ENCODE measurements at places on chromosomes 7 and 10. TPM values are rescaled to one million over a fixed set of nuclear protein-coding genes. Genes with fewer than 3 reads are reported as not detected.

CDC14C gene
- total RNA-seq, result 0.06 TPM

CUZD1 gene
- 0.99 TPM for total RNA-seq

ZNF862 gene
- 2.1 TPM for total RNA-seq

ESYT2 gene
- total RNA-seq, result 26.9 TPM

KCP gene
- total RNA-seq, result not detected

HOXA10 gene
- 6.1 TPM for total RNA-seq

SLC13A1 gene
- total RNA-seq, result not detected

ARHGEF5 gene
- 2.3 TPM for total RNA-seq

DNA sequence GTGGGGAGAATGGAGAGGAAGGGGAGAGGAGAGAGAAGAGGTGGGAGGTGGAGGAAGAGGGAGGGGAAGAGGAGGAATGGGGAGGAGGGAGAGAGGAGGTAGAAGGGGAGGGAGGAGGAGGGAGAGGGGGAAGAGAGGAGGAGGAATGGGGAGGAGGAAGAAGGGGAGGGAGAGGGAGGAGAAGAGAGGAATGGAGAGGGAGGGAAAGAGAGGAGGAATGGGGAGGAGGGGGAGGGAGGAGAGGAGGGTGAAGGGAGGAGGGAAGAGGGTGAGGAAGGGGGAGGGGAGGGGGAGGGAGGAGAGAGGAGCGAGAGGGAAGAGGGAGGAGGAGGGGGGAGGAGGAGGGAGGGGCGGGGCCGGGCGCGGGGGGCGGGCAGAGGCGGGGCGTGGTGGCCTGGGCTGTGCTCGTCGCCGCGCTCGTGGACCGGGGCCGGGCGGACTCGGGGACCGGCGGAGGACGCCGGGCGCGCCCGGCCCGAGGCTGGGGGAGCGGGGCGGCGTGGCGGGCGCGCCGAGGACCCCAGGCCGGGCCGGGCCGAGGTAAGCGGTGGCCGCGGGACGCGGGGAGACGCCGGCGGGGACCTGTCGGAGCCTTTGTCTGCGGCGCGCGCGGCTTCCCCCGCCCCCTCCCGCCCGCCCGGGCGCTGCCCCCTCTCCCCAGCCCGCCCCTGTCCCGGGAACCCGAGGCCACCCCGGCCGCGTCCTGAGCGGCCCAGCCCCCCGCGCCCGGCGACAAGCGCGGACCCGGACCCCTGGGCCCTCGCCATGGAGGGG lies at the start of gene SLC29A4:
Gene SLC29A4 (plus strand): TSS at position 401 of the 774 bp plus-strand sequence. CDS start 4,874 bp downstream, outside the sequence.
- DNase-seq, result peak; percentile 76

GRCh38 chr10:113619401-113619800 lies 44.4 kb downstream of the NRAP start:
- no peak for DNase-seq

DNA sequence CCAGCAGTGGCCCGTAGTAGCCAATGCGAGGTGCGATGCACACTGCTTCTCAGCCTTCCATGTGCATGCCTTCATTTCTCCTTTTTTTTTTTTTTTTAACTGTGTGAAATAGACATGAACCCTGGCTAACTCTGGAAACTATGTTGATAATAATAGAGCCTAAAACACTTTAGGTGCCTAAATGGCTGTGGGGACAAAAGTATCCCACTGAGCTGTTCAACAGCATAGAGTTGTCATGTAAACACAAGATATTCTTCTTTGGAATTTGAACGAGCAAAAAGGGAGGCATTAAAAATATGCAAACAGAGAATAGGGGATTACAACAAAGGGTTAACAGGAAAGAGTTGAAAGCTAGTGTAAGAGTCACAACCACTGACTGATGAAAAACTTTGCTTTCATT lies 162.1 kb upstream of the NOBOX start:
- DNase-seq, result no peak

DNA sequence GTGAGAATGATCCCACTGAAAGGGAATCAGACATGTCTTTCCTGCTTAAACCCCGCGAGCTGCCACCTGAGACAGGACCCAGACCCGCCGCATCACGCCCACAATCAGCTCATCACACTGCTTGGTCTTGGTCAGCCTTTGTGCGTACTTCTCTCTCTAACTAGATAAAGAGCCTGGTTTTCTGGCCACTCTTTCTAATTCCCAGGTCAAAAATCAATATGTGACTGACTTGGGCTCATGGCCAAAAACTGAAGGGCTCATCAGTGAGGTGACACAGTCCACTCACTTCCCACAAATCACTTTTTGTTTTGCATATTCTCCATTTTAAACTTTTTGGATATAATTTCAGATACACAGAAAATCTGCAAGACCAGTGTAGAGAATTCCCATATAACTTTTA lies 247.3 kb downstream of the DIP2C start:
- DNase-seq, result no peak

DNA sequence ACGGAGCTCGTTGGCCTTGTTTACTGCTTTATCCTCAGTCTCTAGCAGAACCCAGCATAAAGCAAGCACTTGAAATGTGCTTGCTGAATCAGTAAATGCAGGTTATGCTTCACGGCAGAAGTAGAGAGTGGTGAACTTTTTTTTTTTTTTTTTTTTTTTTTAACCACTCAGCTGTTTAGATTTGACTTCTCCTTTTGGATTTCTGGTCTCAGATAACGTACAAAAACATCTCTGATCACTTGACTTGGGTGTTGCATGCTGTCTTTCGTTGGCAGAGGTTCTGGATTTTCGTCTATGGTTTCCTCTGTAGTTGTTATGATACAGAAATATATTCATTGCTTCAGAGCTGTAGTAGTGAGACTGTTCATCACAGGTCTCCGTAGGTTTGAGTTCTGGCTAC lies 242.5 kb upstream of the HABP2 start:
- DNase-seq, result no peak

DNA sequence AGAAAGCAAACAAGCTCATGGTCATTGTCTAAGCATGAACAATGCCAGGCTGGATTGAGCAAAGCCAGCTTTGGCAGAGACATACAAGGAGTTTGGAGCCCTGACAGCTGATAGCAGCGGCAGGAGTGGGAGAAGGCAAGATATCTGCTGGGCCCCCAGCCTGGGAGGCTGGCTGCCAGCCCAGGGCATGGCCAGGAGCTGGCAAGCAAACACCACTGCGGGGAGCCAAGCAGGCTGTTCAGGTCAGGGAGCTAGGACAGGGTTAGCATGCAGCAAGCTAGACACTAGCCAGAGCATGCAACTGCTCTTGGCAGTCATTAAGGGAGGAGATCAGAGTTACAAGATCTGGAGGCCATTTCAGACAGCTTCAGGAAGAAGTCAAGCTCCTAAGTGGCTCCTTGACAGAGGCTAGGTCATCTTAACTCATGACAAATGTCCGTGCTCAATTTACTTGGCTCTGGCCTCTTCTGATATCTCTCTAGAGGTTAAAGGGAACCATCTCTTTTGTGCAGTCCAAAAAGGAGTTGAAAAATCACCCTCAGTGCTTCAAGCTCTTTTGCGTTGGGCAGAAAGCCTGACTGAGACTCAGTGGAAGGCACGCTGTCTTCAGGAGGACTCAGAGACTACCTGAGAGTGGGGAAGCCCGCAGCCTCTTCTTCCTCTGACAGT lies 436.8 kb upstream of the C7orf33 start:
- DNase-seq, result no peak

DNA sequence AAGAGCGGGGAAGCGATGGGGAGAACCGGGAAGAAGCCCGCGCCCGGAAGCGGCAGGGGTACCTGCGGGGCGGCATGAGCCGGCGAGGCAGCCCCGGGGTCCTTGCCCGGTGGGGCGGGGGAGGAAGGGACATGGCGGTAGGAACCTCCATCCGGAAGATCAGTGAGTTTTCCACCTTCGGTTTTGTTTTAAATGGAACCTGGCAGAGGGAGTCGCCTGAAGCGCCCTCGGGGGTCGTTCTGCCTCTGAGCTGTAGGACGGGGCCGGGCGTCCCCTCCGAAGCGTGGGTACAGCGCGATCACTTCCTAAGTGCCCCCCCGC lies 471 bp downstream of the PFKP start:
- DNase-seq, result no peak

DNA sequence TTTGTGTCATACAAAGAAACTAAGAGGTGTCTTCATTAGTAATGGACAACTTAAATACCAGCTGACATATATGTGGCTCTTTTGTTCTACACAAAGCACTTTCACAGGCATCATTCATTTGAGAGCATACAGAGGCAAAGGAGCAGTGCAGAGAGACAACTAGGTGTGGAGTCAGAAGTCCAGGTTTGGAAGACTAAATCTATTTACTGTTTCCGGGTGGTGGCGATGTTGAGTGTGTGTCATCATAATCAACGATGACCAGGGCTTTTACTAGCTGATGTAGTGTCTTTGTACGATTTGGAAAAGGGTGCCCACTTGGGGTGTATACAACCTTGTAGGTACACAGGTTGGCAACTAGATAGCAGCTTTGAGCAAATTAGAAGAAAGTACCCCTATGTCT lies 195.5 kb upstream of the CCDC6 start:
- no peak for DNase-seq

DNA sequence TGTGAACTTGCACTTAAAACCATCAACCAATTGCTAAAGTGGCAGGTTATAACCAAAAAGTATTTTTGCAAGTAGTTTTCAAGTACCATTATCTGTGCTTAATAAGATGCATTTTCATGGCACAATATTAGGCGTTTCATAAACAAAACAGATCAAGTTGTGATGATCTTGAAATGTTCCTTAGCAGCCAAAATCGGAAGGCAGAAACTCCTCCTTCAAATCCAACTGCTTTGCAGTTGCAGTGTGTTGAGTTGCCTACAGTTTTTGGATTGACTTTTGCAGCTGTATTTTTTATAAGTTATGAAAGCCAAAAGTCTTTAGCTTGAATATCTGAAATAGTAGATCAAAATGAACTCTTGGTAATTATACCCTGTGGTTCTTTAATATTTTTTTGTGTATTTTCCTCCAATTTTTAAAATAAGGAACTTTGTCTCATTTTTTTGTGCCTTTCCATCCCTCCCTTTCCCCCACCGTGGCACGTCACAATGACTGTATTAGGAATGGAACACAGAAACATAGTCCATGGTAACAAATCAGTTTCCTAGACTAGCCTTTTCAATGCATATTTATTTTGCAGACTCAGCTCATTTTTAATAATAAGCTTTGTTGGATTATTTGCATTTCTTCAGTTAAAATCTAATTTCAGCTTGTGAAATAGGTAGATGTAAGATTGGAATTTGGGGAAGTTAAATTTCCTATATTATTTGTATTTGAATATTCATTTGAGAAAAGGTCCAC lies 80.8 kb downstream of the ADD3 start:
- DNase-seq, result no peak

- DNase-seq, result no peak
These were observed 14.4 kb downstream of the PILRA start for GRCh38 chr7:100387695-100388094.

GRCh38 chr10:88122145-88122544 lies 258.7 kb downstream of the PTEN start:
- no peak for DNase-seq

- DNase-seq, result no peak
These were observed 133.1 kb downstream of the MYL10 start for GRCh38 chr7:101496017-101496416.

Data from H4 (cell line).